Spinal cord (tissue), 10 donors: ENCODE measurements at places on chromosomes 5 and 9.

DNA sequence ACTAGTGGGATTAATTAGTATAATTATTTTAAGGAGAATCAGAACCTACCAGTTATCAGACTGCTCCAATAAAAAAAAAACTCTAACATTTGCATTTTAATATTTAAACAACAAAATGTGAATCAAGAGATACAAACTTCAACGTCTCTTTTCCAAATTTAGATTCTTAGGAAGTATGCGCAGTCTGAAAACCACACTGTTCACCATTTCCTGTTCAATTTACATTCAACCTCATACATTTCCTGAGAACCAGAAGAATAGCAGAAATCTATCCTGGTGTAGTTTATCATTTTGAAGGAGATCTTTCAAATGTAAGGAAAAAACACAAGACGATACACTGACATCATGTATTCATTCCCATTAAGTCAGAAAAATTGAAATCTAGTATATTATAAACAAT, 869.2 kb downstream of the EFNA5 start:
- H3K27ac ChIP-seq: no peak overlapping the region
- H3K36me3 ChIP-seq: no peaks in the 10 kb centered on the region
- no peaks in the 10 kb centered on the region for H3K4me1 ChIP-seq
- DNase-seq: no peak
- H3K4me3 ChIP-seq: no peak overlapping the region
- H3K27me3 ChIP-seq: no peaks in the 10 kb centered on the region

DNA sequence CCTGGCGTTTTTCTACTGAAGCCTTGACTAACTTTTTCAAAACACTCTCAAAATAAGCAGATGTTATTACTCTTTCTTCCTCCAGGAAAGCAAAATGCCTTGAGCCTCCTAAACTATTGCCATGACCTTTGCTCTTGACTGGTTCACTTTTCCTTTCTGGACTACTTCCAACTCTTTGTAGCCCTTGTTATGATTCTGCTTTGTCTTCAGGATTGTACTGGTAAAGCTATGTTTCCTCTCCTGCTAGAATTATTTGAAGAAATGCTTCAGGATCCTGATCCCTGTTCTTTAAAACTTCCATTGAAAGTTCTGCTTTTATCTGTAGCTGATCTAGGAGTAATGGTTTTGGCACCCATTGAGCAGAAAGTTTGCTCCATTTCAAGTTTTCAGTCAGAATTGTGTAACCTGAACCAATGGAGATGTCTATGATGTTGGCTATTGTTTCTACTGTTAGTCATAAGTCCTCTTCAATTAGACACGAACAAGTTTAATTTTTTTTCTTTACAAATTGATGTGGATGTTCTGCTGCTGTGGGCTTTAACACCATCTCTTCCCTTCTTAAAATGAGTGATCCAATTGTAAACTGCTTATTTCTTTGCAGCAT, 1356.4 kb downstream of the EFNA5 start:
- H3K27ac ChIP-seq: no peak overlapping the region
- no peak for DNase-seq
- H3K4me3 ChIP-seq: no peak overlapping the region
- H3K36me3 ChIP-seq: no peaks in the 10 kb centered on the region
- H3K27me3 ChIP-seq: no peaks in the 10 kb centered on the region

DNA sequence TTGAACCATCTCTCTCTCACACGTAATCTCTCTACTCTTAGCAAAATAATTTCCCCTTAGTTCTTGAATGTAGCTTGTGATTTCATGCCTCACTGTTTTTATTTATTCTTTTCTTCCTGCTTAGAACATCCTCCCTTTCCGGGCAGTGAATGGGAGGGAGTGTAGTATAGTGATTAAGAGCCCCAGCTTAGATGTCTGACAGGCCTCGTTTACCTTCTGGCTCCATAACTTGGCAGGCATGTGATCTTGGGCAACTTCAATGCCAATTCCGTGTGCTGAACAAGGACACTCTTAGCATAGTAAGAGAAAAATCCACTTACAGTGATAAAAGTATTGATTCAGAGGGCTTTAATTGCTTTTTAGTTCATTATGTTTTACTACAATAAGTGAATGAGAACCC, 96.3 kb upstream of the TNPO1 start:
- no peaks in the 10 kb centered on the region for H3K27me3 ChIP-seq
- no peaks in the 10 kb centered on the region for H3K36me3 ChIP-seq
- H3K27ac ChIP-seq: no peak overlapping the region
- DNase-seq: no peak

GRCh38 chr5:177131019-177131320, 2.6 kb upstream of the NSD1 start:
- H3K27ac ChIP-seq: no peak overlapping the region
- no peak for DNase-seq
- H3K27me3 ChIP-seq: no peaks in the 10 kb centered on the region
- no peak overlapping the region for H3K4me3 ChIP-seq
